LNCaP clone FGC (cell line): ENCODE measurements at places on chromosomes 11 and 22.

DNA sequence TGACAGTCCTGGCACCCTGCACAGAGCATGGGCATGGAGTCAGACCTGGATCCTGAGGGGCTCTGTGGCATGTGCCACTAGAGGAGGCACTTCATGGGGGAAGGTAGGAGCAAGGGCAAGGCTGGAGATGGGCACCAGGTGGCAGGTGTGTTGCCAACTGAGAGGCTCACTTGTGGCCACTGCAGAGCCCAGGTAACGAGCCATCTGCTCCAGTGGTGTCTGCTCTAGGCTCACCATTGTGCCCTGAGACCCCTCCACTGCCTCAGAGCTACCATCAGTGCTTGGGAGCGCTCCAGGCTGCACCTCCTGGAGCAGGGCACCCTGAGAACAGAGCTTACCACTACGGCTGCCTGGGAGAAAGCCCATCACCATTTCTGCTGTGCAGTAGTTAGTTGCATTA lies 1.3 kb upstream of the ZDHHC8 start:
- DNase-seq, result no peak

DNA sequence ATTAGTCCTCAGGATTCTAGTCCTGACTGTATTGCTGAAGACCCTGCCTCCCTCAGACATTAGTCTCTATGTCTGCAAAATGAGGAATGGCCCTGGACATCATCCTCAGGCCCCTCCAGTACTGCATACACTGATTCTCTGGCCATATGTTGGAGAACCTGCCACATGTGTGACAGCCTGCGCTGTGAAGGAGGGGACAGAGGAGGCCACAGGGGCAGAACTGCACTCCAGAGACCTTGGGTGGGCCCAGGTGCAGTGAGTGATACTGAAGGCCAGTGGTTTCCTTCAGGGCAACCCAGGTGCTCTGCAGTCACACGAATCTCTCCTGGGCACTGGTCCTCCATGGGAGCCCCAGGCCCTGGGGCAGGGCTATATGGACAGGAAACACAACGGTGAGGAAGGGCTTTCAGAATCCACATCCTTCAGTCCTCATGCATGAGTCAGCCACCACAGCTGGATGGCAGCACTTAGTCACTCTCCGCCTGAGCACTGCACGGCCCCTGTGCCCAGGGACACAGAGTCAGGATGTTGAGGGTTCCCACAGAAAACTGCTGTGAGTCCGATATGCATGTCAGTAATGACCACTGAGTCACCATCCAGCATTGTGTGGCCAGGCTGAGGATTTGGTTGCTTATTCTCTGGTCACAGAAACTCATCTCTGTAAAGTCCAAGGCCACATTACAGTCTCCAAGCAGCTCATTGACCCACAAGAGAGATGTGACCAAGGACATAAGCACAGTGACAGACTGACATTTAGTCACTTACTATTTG lies 39.7 kb downstream of the ME3 start:
- DNase-seq, result no peak

DNA sequence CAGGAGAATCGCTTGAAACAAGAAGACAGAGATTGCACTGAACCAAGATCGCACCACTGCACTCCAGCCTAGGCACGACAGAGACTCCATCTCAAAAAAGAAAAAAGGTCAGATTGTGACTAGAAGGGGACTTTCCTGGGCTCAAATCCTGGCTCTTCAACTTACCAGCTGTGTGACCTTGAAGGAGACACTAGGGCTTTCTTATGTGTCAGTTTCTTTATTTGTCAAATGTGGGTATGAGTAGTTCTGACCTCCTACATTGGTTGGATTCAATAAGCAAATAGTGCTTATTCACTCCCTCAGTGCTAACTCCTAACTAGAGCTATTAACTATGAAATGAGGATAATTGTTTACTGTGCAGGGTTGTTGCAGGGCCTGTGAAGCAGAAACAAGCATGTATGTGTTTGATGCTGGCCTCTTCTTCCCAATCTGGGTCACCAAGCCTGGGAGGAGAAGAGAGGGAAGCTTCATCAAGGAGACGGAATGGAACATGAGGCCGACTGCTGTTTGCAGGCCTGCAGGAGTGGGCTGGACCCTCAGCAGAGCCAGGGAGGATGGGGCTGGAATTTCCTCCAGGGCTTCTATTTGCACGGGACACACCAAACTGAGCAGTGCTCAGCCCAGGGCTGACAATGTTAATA lies 22.5 kb downstream of the RHOD start:
- no peak for DNase-seq

- DNase-seq, result no peak
Observed at GRCh38 chr11:128161436-128161835, 425.9 kb downstream of the ETS1 start.

GRCh38 chr11:44709966-44710365 lies 16.8 kb upstream of the TSPAN18 start:
- no peak for DNase-seq

GRCh38 chr11:14420223-14420622 lies 61.2 kb upstream of the RRAS2 start:
- DNase-seq, result no peak

- no peak for DNase-seq
Observed at GRCh38 chr11:122241566-122241965, 125.6 kb upstream of the BLID start.
